Spinal cord (tissue), 10 donors: ENCODE measurements at places on chromosomes 11 and 22.

DNA sequence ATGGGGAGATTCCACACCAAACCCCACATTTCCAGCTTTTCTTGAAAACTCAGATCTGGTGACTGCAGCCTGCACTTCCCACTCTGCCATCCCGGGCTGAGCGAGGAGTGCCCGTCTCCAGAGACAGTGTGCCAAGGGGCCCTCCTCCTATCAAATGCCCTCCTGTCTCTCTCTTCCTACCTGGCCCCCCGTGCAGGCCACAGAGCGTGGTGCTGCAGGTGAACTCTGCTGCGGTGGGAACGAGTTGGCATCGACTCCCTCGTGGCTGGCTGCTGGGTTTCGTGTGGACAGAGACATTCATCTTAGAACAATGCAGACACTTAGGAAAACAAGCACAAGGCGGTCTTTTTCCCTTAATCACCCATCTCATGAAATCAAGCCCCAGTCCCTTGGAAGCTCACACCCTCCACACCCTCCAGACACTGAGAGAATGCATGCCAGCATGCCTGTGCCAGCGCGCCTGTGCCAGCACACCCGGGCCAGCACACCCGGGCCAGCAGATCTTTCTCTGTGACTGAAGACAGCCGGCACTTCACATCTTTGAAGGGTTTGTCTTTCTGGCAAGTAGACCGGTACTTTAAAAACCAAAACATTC is 65.0 kb downstream of the PARVB start:
- peak; percentile 96 for DNase-seq

- DNase-seq, result no peak
Observed at GRCh38 chr22:20238901-20239675, 29.0 kb downstream of the RTN4R start.

GRCh38 chr22:19717691-19718455 is 3.6 kb downstream of the SEPTIN5 start:
- DNase-seq, result peak; percentile 90

DNA sequence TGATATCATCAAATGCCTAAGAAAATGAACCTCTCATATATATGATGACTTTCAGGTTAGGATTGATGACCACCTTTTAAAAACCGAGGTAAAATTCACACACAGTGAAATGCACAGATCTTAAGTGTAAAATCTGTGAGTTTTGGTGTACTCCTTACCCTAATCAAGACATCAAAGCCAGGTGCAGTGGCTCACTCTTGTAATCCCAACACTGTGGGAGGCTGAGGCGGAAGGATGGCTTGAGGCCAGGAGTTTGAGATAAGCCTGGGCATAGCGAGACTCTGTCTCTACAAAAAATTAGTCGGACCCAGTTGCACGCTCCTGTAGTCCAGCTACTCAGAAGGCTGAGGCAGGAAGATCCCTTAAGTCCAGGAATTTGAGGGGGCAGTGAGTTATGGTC is 140.4 kb downstream of the UVRAG start:
- DNase-seq, result no peak

GRCh38 chr11:94823102-94823732 is 55.1 kb downstream of the AMOTL1 start:
- DNase-seq, result no peak

- DNase-seq, result no peak
Observed at GRCh38 chr22:38774496-38775166, 18.8 kb upstream of the SUN2 start.

- DNase-seq, result no peak
Observed at GRCh38 chr11:72418834-72419560, 15.3 kb downstream of the CLPB start.

DNA sequence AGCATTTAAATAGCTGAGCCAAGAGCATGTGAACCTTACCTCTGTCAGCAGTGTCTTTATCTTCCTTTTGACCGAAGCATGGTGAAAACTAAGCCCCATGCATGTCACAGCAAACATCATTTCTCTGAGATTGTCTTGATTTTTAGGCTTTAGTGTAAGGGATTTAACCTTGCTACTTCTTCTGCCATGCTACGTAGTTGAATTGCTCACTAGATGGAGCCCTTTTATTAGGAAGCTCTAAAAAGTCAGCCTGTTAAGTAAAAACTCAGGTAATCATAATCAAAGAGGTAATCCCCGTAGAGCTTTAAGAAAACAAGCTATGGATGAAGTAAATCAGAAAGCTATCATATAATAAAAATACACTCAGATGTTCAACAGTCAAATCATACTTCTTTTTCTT is 149.5 kb downstream of the PGR start:
- DNase-seq, result peak; percentile 33

GRCh38 chr22:23265368-23265700 is 85.0 kb downstream of the BCR start:
- no peak for DNase-seq

DNA sequence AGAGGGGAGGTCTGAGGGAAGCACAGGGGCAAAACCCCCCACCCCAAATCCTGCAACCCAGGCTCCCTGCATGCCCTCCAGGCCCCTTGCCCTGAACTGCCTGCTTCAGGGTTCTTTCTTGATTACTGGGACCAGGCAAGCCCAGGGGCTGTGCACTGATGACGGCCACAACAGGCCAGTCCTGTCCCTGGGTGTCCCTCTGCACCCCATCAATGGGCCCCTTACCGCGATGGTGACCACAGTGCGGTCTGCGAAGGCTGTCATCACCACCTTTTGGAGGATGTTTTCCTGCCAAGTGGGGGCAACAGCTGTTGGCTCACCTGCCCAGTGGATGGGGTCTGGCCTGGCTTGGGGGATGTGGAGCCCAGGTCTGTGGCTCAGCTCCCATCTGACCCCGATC is 5.0 kb upstream of the KCNJ11 start:
- DNase-seq, result no peak

GRCh38 chr11:10379871-10380568 is 75.0 kb upstream of the AMPD3 start:
- DNase-seq, result no peak

GRCh38 chr11:108672113-108672512 is 7.2 kb downstream of the DDX10 start:
- no peak for DNase-seq

GRCh38 chr11:117476531-117477142 is 149.0 kb downstream of the CEP164 start:
- DNase-seq, result no peak

GRCh38 chr11:125394296-125394695 is 101.8 kb downstream of the FEZ1 start:
- no peak for DNase-seq

- no peak for DNase-seq
Observed at GRCh38 chr11:64744544-64745188, 724 bp upstream of the RASGRP2 start.

- DNase-seq, result peak; percentile 62
Observed at GRCh38 chr11:77752516-77752915, 68.0 kb downstream of the RSF1 start.

GRCh38 chr11:122882857-122883645 is 492 bp downstream of the JHY start:
- peak; percentile 33 for DNase-seq

- no peak for DNase-seq
Observed at GRCh38 chr11:123742031-123742723, 717 bp upstream of the ZNF202 start.

DNA sequence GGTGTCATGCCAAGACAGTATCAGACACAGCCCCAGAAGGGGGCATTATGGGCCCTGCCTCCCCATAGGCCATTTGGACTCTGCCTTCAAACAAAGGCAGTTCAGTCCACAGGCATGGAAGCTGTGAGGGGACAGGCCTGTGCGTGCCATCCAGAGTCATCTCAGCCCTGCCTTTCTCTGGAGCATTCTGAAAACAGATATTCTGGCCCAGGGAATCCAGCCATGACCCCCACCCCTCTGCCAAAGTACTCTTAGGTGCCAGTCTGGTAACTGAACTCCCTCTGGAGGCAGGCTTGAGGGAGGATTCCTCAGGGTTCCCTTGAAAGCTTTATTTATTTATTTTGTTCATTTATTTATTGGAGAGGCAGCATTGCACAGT is 14.6 kb downstream of the IL10RA start:
- no peak for DNase-seq

- DNase-seq, result no peak
Observed at GRCh38 chr11:70876685-70877084, 375.7 kb downstream of the SHANK2 start.

- no peak for DNase-seq
Observed at GRCh38 chr11:134266841-134267251, 9.3 kb upstream of the GLB1L3 start.

- no peak for DNase-seq
Observed at GRCh38 chr22:47645923-47646322, 883.5 kb downstream of the TBC1D22A start.

DNA sequence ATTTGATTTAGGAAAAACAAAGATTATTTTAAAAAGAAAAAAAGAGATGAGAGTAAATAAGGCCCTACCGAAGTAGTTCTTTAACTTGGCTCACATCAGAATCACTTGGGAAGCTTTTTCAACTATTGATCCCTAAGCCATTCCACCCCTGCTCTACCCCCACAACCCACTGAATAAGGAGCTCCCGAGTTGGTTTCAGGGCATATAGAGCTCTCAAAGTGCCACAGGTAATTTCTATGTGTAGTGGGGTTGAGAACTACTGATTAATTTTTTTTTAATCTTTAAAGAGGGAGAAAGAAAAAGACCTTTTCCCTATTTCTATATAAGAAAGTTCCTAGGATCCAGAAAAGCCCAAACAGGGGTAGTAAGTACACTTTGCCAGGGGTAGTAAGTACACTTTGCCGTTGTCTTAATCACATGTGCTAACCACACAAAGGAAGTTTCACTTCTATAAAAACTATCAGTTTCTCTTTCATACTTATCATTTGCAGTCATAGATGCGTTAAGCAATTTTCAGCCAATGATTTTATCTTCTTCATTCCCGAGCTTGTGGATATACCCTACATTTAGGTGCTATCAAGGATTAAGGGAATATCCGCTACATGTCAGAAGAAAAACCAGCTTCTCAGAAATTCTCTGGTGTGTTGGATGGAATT is 108.4 kb upstream of the ZC3H12C start:
- DNase-seq, result no peak

GRCh38 chr11:120061761-120062560 is 76.0 kb downstream of the TRIM29 start:
- DNase-seq, result peak; percentile 93

- no peak for DNase-seq
Observed at GRCh38 chr11:74815966-74816365, 67.3 kb downstream of the RNF169 start.

DNA sequence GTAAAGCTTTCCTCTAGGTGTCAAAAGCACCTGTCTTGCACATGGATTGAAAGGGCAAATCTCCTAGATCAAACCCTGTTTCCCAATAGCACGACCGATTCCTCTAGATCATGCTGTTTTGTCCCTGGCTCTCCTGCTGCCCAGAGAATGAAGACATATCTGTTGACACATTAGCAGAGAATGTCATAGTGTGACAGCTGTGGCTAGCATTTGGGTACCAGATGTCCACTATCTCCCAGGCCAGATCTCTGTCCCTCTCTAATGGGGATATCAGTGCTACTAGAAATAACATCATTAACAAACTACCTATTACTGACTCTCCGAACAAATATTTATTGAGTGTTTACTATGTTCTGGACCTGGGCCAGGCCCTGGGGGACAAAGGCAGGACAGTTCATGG is 72.4 kb upstream of the ISX start:
- no peak for DNase-seq

GRCh38 chr11:78187366-78188285 is 800 bp downstream of the KCTD21 start:
- DNase-seq, result no peak

- no peak for DNase-seq
Observed at GRCh38 chr11:58805065-58805464, 39.4 kb downstream of the GLYATL2 start.

- peak; percentile 66 for DNase-seq
Observed at GRCh38 chr11:723120-723883, 17.3 kb downstream of the EPS8L2 start.

GRCh38 chr11:15505155-15505554 is 390.4 kb downstream of the INSC start:
- no peak for DNase-seq

GRCh38 chr11:69312453-69313404 is 18.8 kb downstream of the MYEOV start:
- DNase-seq, result no peak

DNA sequence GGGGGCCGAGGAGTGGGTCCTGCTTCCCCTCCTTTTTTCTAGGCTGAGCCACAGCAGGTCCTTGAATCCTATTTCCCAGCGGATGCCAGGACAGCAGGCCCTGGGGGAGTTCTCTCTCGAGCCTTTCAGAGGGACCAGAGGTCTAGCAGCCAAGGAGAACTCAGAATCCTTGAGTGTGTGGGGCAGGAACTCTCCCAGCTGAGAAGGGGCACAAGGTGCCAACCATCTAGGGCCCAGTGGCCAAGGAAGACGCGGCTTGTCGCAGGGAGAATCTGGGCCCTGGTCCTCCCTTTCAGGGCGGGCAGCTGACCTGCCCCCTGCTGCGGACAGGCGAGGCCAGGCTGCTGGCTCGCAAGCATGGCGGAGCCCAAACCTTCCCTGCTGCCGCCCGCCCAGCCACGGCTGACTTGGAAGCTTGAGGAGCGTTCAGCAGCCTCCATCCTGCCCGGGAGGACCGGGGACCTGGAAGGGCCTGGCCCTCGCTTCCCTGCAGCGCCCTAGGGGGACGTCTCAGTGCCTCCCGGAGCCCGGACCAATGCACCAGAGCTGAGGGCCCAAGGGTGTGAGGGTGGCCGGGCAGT is 972 bp upstream of the TSSC4 start:
- DNase-seq, result no peak

DNA sequence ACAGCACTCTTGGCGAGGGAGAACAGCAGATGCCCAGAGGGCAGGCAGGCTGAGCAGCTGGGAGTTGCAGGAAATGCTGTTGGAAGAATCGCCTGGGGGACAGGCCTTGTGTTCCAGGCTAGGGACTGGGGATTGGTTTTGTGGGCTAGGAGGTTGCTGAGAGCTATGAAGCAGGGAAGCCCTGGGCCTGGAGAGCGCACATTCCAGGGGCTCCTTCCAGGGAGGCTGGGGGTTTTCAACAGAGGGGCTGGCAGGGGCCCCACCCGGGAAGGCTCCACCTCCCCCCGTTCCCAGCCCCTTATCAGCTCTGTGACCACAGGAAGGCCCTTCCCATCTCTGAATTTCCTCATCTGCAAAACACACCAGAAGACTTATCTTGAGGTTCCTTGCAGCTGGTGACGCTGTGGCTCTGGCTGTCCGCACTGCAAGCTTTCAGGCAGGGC is 21.7 kb downstream of the WNT11 start:
- no peak for DNase-seq

GRCh38 chr22:28599693-28600092 is 79.9 kb downstream of the TTC28 start:
- DNase-seq, result no peak

DNA sequence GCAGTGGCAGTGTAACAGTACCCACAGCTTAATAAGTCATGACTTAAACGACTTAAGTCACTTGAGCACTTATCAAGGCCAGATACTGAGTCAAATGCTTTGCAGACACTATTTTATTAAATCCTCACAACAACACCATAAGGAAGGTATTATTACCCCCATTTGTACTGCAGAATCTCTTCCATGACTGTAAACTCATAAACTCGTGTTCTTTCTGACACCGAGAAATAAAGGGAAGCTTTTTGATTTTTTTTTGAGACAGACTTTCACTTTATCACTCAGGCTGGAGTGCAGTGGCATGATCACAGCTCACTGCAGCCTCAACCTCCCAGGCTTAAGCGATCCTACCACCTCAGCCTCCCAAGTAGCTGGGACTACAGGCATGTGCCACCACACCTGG is 103.8 kb downstream of the ABTB2 start:
- DNase-seq, result no peak
